ENCODE measurements at places on chromosomes 3 and 15.

- no peak for DNase-seq
Observed at GRCh38 chr3:112689385-112689784, 48.4 kb upstream of the CCDC80 start.

DNA sequence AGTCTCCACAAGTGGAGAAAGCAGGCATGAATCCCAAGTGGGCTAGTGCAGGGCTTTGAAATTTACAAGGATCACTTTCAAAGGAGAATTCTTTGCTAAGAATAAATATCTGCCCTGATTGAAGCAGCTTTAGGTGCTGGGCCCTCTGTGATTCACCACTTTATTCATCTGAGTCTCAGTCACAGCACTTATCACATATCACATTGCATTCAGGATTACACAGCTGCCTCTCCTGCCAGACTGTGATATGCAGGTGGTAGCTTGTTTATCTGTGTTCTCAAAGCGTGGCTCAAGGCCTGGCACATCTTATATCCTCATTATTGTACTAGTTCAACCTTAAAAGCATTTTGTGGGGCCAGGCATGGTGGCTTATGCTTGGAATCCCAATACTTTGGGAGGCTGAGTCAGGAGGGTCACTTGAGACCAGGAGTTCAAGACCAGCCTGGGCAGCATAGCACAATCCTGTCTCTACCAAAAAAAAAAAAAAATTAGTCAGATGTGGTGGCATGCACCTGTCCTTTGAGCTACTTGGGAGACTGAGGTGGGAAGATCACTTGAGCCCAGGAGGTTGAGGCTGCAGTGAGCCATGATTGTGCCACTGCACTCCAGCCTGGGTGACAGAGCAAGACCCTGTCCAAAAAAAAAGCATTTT is 156.9 kb upstream of the EIF1B start:
- no peak for DNase-seq

- no peak for DNase-seq
Observed at GRCh38 chr3:69696367-69696766, 42.9 kb upstream of the MITF start.

- no peak for DNase-seq
Observed at GRCh38 chr15:39552556-39552955, 28.3 kb upstream of the THBS1 start.

DNA sequence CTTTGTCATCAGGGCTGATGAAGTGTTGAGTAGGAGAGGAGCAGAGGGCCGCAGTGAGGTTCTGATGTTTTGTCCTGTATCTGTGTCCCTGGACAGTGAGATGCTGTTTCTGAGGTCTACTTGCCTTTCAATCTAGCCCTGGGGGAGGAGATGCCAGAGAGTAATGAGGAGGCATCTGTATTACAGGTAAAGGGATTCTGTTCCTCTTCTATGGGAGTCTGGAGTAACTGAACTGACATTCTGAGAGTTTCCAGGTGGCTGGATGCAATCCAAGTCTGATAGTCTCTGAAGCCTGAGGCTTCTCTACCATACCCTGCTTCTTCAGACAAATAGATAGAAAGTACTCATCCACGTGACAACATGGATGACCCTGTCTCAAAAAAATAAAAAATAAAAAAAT is 60.9 kb downstream of the IL12A start:
- DNase-seq = no peak

DNA sequence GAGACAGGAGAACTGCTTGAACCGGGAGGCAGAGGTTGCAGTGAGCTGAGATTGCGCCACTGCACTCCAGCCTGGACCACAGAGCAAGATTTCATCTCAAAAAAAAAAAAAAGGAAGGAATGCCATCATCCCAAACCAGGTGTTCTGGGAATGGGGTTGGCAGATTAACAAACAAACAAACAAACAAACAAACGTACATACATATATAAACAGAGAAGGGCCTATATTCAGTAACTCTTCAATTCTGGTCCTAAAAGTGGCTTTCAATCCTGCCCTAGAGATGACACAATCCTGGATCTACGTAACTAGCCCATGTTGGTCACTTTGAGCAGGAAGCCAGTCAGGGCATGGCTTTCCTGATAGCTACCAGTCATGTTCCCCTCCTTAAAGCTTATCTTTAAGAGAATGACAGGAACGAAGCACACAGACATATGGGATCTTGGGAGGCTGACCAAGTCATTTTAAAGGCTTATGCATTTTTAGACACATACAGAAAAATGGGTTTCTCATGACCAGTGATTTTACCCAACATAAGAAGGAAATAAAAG is 29.9 kb upstream of the RAB11A start:
- DNase-seq = no peak

- DNase-seq = peak; percentile 86
Observed at GRCh38 chr15:76345880-76346668, 9.5 kb downstream of the ISL2 start.

GRCh38 chr15:65759441-65759840 is 32.7 kb downstream of the DENND4A start:
- no peak for DNase-seq

DNA sequence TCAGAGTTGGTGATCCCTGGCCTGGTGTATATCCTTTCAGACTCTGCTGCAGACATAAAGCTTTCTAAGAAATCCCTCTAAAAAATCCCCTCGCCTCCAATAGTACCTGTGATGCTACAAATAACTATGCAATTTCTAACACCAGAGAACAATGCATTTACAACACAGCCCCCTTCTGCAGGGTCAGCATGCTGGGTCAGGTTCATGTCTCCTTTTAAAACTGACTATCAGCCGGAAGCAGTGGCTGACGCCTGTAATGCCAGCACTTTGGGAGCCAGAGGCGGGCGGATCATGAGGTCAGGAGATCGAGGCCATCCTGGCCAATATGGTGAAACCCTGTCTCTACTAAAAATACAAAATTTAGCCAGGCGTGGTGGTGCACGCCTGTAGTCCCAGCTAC is 77.0 kb upstream of the SPATA12 start:
- no peak for DNase-seq

DNA sequence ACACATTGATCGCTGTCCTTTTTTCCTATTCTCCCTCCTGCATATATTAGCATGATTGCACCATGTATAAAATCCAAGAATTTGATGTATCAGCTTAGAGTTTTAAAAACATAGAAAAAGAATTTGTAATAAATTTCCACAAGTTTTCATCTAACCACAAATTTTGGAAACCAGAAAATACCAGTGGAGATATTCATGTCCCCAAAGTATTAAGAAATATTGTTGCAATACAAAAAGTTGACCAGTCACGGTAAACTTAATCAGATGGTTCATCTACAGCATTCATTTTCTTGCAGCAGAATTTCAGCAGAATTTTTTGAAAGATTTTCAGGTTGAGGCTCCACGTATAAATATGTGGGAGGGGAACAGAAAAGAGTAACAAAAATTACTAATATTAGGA is 500.9 kb upstream of the MDFIC2 start:
- no peak for DNase-seq

DNA sequence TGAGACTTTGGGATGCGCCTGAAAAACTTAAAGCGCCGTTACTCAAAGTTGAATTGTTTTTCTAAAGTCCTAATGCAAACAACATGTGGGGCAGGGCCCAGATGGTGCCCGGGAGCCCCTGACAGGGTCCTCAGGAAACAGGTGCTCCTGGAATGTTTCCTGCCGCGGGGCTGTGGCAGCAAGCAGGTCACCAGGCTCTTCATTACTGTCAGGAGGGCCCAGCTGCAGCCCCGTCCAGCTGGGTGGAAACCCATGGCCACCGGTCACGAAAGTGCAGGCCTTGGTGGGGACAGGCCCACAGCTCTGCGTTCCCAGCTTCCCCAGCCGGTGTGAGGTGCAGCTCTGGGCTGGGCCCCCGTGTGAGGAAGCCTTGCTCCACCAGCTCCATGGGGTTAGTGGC is 63.9 kb upstream of the GATA2 start:
- DNase-seq = no peak

GRCh38 chr3:24507776-24508422 is 13.2 kb upstream of the THRB start:
- DNase-seq = no peak

DNA sequence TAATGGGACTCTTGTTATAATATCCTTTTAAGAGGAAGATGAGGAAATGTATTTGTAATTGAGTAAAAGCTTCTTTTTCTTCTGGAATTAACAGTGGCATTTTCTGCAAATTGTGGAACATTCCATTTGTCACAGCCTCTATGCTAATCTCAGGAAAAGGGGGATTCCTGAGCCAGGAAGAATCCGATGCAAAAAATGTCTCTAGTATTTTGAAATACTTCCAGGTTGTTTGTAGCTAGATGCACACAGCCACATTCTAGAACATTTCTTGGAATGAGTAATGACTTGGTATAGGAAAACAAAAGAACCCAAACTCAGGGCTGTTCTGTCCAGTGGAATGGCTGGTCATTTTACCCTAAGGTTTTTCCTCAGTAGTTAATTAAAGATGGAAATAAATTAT is 98.5 kb upstream of the SLC2A2 start:
- no peak for DNase-seq

GRCh38 chr3:164470471-164470870 is 607.8 kb downstream of the SI start:
- no peak for DNase-seq

- peak; percentile 67 for DNase-seq
Observed at GRCh38 chr3:58994746-58995330, 55.0 kb downstream of the CFAP20DC start.

DNA sequence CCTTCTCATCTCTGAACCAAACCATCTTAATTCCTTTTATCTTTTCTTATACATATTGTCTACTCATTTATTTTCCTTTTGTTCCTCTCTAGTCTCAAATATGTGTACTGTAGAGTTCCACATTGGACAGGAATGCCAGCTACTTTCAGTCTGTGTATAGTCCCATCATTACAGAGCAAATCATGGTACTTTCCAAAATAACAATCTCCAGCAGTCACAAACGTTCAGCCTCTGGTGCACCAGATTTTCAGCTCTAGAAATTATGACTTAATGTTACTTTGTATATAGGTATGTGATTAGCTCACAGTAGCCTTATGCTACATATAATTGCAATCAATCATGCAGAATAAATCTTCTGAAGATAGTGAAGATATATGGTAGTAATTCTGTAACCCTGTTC is 32.5 kb upstream of the TM4SF4 start:
- DNase-seq = no peak

DNA sequence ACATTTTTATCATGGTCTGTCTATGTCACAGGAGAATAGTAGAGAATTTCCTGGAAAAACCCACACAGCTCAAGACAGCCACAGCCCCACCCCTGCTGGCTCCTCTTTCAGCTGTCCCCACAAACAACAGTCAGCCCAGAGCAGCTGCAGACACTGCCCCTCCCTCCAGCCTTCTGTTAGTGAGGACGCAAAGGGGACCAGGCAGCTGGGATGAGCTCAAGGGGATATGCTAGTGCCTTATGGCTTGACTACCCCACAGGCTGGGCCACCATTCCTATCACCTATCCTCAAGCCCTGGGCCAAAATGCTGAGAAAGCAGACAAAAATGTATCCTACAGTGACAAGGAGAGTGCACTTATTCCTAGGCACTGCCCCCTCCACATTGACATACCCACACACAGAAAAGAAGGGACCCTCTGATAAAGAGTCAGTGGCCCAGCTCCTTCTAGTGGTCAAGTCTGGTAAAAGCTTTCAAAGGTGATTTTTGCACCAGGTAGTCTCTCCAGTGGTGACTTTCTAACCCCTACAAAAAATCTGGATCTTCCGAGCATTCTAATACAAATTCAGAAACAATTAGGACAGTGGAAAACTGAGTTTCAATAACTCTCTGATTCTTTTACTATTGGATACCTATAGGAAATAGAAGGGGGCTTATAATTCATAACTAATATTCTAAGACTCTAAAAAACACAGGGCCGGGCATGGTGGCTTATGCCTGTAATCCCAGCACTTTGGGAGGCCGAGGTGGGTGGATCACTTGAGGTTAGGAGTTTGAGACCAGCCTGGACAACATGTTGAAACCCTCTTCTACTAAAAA is 3.0 kb upstream of the MAP1A start:
- peak; percentile 27 for DNase-seq

Measured in colonic mucosa (tissue), 4 donors.